Activated CD4-positive, alpha-beta T cell treated with anti-CD3 and anti-CD28 coated beads for 1 hour (primary cell): ENCODE measurements at places on chromosomes 12 and 14.

GRCh38 chr14:37515771-37516170 is 79.3 kb downstream of the FOXA1 start:
- no peak for DNase-seq

GRCh38 chr12:50241178-50241577 is 42.1 kb downstream of the LIMA1 start:
- DNase-seq, result no peak

GRCh38 chr14:71250791-71251190 is 343.5 kb downstream of the PCNX1 start:
- no peak for DNase-seq

DNA sequence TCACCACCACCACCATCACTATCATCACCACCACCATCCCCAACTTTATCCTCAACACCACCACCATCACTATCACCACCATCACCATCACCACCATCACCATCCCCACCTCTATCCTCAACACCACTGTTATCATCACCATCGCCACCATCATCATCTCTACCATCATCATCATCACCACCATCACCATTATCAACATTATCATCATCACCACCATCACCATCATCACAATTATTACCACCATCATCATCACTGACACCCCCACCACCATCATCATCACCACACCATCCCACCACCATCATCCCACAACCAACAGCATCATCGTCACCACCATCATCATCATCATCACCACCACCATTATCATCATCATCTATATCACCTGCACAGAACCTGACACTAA is 188.4 kb upstream of the PWP1 start:
- DNase-seq, result no peak

DNA sequence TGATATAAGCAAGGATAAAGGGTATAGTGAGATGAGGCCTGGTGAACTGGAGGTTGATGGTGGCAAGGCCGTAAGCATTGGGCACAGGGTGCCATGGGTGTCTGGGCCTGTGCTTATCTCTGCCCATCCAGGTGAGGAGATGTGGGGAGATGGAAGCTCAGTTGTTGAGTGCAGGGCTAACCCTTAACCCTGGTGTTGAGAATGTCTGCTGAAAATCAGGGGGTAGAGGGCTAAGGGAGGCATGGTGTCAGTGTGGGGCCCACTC is 86.1 kb downstream of the SYNE2 start:
- DNase-seq, result no peak

DNA sequence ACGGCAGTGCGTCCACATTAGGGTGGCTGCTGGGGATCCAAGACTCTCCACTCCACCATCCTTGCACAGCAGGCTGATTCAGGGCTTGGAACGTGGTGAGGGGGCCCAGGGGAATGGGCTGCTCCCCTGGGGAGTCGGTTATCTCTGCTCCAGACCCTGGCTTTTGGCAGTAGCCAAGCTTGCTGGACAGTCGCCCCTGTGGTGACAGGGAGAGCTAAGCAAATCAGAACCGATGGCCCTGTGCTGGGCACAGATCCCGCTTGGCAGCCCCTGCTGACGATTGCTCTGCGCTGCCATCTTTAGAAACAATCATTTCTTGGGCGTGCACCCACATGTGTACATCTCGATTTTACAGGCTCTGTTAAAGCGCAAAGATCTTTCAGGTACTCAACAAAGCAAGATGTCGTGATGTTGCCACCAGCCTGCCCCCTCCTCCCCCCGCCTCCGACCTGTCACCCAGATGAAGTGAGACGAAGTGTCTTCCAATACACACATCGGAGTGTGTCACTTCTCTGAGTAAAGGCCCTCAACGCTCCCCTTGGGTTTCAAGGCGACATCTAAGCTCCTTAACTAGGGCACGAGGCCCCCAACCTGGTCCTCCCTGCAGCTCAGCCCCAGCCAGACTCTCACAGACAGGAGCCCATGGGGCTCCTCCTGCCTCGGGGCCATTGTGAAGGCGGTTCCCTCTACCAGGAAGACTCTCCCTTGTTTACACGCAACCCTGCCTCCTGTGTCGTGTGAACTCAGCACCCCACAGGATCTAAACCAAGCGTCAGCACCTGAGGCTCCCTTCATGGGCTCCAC is 55.6 kb downstream of the PITPNM2 start:
- no peak for DNase-seq

- DNase-seq, result no peak
Measured at GRCh38 chr12:26195641-26196420, 458 bp downstream of the SSPN start.

DNA sequence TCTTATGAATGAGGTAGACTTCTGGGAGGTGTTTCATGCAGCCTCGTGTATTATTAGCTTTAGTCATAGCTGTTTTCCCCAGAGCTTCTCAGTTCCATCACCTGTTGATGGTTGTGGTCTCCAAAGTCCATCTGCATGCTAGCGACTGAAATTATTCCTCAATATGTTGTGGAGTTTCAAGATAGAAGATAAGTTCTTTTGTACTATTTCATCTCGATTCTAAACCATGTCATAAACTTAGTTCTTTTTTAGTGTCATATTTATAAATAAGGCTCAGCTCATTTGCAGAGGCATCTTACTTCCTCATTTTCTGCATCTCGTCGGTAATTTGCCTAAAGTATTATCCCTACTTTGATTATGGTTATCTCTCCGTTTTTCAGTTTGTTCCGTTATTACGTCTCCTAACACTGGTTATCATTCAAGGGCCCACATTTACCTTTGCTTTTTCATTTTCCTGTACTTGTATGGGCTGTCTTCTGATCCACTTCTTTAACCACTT is 119.1 kb downstream of the ITPR2 start:
- DNase-seq, result no peak

DNA sequence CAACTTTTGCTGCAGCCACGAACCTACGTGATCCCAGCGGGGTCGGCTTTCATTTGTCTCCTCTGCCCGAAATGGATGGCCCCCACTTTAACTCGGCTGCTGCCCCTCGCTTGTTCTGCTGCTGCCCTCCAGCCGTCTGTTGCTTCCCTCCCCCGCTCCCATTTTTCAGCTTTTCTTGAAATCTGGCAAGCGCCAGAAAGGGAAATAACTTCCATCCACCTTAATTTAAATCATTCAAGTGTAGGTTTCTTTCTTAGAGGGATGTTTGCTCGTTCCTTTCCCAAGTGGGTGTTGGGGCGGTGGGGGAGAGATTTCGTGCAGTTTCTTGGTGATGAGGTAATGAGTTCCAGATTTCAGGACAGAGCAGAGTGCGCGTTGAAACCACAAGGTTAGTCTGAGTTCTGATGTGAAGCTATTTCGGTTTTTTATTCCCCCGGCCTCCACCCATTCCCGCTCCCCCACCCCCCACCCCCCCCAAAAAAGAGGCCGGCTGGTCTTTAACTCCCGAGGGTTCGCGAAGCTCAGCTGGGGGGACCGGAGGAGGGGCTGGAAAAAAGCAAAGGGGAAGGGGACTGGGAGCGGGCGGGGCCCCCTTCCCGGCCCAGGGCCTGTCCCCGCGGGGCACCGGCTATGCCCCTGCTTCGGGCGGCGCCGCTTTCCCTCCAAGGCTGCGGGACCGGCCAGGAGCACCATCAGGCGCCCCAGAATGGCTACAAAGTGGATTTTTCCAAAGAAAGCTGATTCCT is 2.2 kb upstream of the ZFP36L1 start:
- no peak for DNase-seq

DNA sequence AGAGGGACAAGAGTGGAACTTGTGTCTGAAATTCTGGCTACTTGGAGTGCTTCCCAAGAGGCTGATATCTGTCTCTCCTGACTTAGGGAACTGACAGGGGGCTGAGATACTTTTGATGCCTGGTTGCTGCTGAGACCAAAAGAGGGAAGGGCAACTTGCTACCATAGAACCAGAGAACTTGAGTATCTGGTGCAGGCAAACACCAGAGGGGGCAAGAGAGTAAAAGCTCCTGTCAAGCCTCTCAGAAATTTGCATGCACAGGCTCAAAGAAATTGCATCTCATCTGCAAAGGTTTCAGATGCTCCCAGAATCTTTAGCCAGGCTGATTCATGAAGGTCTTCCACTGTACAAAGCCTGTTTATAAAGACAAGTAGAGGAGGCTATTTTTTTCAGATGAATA is 391.3 kb upstream of the FOXG1 start:
- DNase-seq, result no peak
